ENCODE measurements at places on chromosomes 5 and 9.

GRCh38 chr5:56179442-56179841, 53.7 kb downstream of the ANKRD55 start:
- no peak for DNase-seq

- DNase-seq, result no peak
Observed at GRCh38 chr9:79378107-79378506, 193.7 kb upstream of the TLE4 start.

DNA sequence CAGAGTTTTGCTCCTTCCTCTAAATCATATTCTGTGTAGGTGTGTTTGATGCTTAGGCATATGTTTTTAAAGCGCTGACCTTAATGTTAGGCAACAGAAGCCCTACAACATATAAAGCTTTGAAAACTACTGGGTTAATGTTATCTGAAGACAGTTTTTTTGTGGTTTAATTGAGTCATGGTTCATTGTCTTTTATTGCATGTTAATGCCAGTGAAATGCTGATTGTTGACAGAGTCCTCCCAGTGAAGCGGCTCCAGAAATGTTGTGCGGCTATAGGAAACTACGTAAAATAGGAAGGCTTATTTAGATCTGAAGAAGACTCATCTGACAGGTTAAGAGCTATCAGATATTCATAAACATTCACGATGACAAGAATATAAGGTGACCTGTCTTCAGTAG, 424.6 kb downstream of the CCDC171 start:
- DNase-seq, result no peak

GRCh38 chr5:123597018-123597417, 85.0 kb downstream of the CSNK1G3 start:
- no peak for DNase-seq

- DNase-seq, result no peak
Observed at GRCh38 chr5:22889720-22890119, 36.6 kb upstream of the CDH12 start.

GRCh38 chr5:42620579-42621216, 135.9 kb upstream of the CCDC152 start:
- no peak for DNase-seq

DNA sequence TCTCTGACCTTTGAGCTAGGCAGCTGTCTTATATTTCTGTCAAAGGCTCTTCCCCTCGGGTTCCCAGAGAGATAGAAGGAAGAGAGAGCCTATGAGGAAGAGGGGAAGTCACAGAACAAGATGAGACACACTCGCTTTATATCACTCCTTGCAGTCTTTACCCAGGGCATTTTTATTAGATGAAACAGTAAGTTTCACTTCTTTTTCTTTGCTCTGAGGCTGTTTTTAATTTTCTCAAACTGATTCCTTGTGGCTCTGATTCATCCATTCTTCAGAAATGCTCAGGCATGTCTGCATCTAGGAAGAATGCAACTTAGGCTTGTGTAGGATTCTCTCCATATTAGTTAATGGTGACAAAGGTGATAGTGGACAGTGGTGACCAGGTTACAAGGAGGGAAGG, 132.9 kb upstream of the CHD1 start:
- no peak for DNase-seq

DNA sequence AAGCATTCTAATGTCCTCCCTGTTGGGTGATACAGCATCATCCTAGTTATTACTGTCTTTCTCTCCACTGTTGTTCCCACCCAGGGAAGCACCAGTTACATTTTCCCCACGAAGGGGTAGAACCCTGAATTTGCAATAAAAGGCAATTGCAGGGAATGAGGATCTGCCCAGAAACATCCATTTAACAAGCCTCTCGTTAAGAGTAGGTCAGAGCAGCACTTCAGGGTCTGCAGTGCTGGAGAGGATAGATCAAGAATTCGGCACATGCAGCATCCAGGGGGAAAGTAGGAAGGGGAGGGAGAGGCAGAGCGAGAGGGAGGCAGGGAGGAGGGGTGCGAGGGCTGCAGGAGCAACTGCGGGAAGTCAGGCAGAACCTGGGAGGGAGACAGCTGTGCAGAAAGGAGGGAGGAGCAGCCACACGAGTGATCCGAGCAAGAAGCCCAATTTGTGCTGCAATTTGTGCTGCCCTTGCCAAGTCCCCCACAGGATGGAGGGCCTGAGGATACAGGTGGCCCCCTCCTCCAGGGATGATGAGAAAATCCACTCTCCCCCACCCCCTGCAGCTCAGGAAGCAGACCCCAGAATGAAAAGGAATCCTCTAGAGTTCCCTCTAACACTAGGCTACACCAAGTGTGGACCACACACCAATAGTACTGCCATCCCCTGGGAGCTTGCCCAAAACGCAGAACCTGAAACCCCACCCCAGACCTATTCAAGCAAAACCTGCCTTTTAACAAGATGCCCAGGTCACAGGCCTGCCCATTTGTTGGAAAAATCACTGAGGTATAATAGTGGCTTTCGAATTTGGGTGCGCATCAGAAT, 62.2 kb downstream of the EPB41L4B start:
- DNase-seq, result no peak

GRCh38 chr5:74232276-74232675, 408.3 kb downstream of the ENC1 start:
- no peak for DNase-seq

- DNase-seq, result no peak
Observed at GRCh38 chr9:7226007-7226640, 468.4 kb downstream of the KDM4C start.

- no peak for DNase-seq
Observed at GRCh38 chr9:128406848-128407391, 13.7 kb upstream of the CERCAM start.
